ENCODE measurements at places on chromosomes 16 and 17. TPM values are rescaled to one million over a fixed set of nuclear protein-coding genes. Genes with fewer than 3 reads are reported as not detected.

PLXDC1 gene
- not detected for total RNA-seq

SLC5A2 gene
- not detected for total RNA-seq

ABAT gene
- 0.53 TPM for total RNA-seq

TEKT5 gene
- not detected for total RNA-seq

SLC13A2 gene
- total RNA-seq, result not detected

COASY gene
- total RNA-seq, result 36.2 TPM

UNC45B gene
- total RNA-seq, result not detected

MCRIP1 gene
- 88.9 TPM for total RNA-seq

OR4D1 gene
- not detected for total RNA-seq

ACBD4 gene
- 6.5 TPM for total RNA-seq

NGFR gene
- total RNA-seq, result not detected

CNTD1 gene
- not detected for total RNA-seq

PNMT gene
- 0.20 TPM for total RNA-seq

MEIOB gene
- not detected for total RNA-seq

FOXN1 gene
- total RNA-seq, result not detected

CHST5 gene
- total RNA-seq, result not detected

OR1D5 gene
- total RNA-seq, result not detected

Data from mammary microvascular endothelial cell (primary cell).